ENCODE measurements at places on chromosomes 16 and 17. TPM values are rescaled to one million over a fixed set of nuclear protein-coding genes. Genes with fewer than 3 reads are reported as not detected.

DNA sequence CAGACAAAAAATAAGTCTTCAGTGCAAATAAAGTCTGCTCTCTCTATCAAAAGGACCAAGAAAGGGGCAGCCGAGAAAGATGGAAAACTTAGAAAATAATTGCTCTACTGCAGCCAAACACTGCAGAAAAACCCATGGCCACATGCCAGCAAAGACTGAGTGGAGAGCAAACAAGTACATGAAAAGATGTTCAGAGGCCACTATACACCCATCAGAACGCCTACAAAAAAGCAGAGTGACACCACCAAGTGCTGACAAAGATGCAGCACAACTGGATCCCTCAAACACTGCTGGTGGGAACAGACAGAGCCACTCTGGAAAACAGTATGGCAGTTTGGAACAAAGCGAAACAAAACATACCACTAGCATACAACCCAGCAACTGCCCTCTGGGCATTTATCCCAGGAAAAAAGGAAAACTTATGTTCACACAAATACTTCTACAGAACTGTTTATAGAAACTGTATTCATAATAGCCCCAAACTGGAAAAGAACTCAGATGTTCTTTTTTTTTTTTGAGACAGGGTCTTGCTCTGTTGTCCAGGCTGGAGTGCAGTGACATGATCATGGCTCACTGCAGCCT lies 36.7 kb downstream of the KIAA0753 start:
- no peak for DNase-seq

DNA sequence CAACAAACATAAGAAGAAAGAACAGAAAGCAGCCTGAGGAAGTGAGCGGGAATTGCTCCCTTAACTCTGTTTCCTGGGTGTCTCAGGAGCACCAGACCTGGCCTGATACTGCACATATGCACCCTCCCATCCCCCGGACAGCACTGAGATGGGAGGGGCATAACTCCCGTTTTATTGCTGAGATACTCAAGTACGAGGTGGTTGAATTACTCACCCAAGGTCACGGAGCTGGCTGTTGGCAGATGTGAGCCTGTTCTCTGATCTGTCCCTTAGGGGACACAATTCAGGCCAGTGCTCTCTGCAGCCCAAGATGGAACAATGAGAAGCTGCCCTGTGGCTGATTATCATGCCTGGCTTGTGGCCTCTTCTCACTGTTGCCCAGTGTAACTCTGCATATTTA lies 9.1 kb upstream of the MED9 start:
- DNase-seq, result no peak

GRCh38 chr16:81738783-81739496 lies 40.2 kb upstream of the PLCG2 start:
- peak; percentile 98 for DNase-seq

The CACNG1 gene
- not detected for total RNA-seq

DNA sequence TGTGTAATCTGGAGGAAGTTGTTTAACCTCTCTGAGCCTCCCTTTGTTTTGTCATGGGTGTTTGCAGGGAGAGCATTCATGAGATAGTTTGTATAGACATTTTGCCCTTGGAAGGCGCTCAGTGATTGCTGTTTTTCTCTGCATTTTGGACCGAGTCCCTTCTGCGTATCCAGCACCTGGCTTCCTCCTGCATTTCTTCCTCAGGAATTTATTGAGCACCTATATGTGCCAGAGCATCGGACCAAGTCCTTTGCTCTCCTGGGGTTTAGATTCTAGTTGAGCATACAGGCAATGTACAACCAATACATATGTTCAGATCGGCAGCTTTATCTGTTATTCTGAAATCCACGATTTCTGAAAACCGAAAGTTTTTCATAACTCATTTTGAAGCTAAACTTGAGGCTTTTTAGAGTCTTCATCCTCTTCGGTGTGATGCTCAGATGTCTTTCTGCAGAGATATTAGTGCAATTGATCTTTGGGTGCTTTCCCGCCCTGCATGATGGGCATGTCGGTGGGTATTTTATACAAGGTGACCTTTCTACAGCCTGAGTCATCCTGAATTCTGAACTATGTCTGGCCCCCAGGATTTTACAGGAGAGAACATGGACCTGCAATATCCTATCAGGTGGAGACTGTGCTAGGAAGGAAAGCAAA lies 4.1 kb downstream of the IL4R start:
- no peak for DNase-seq

The CSH1 gene
- not detected for total RNA-seq

DNA sequence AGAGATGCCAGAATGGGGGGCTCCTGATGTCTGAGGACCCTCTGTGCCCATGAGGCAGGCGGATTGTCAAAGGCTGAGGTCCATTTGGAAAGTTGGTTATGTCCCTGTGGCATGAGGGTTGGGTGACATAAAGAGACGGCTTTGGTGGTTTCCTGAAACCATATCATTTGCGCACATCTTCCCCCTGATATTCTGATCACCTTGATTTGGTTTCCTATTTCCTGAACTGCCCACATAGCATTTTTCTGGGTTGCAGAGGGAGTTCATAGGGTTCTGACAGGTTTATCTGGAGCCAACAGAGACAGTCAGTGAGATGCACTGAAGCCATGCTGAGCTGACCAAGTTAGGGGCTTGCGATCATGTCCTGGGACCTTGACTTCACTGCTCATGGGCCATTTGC lies 15.7 kb upstream of the RNF222 start:
- no peak for DNase-seq

GRCh38 chr16:89476811-89477261 lies 13.5 kb downstream of the ANKRD11 start:
- DNase-seq, result no peak

DNA sequence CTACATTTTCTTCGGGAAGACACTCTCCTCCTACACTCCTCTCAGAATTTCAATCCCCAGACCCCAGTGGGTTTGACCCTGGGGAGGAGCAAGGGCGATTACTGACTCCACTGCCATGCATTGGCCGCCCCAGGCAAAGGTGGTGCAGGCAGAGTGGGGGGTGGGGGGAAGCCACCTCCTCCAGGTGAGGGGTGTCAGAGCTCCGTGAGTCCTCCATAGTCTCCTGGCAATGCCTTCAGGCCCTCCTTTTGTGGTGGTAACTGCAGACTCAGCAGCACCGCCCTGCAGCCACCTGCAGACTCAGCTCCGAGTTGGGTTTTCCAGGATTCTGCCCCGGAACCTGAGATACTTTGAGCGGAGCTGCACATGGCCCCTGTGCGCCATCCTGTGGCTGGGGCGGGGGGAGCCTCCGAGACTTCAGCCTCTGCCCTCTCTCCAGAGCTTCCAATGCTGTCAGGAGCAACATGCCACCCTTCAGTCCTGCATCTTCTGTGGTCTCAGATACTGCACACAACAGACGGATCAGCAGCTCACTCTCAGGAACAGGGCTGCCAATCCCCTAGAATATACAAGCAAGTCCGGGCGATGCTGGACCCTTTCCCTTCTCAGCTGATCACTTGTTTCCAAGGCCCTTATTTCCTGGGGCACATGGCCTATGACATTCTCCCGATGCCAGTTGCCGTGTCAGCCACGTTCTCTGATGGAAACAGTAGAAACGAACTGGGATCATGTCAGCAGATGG lies 2.4 kb upstream of the SLC47A2 start:
- DNase-seq, result no peak

GRCh38 chr17:10871914-10872313 lies 34.0 kb upstream of the PIRT start:
- no peak for DNase-seq

DNA sequence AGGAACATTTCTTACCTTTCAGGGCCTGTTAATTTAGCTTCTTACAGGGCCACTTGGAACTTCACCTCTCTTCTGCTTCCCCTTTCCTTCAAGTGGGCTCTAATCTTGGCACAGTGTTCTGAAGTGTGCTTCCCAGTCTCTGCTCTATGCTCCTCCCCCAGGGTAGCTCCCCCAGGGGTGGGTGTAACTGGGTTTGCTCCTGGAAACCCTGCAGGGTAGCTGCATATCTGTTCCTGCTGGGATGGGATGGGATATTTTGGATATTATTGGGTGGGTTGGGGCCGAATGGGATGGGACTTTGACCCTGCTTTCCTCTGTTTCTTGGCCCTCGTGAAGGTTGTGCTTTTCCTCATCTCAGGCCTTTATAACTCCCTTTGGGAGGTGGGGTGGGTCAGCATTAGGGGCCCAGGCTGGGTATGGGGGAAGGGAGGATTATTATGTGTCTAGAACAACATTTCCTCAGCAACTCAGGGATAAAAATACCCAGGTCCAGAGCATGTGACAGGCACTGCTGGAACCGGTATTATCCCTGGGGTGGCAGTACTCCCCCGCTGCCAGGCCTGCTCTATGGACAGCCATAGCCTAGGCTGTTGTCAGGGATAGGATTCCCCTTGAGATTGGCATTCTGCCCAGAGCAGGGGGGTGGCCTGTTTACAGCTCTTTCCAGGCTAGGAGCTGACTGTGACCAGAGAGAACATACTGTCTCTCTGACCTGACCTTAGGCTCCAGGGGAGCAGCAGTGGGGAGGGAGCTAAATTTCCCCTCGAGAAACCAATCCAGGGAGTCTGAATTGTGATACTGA lies 5.0 kb downstream of the NFE2L1 start:
- DNase-seq, result peak; percentile 78

DNA sequence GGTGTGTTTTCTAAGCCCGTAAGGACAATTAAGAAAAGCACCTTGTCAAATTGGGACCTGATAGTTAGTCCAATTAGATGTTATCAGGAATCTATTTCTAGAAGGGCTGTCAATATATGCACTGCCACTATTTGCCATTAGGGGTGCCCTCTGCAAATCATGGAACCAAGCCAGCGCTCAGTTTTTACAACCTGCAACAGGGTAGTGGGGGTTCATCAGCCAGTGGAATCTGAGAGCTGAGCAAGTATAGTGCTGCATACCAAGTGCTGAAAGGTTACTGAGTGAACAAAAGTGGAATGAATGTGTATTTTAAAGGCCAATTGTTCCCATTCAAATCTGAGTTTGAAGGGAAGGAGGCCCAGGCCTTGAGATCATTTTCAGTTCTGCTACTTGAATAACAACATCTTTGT lies 10.4 kb downstream of the PRR11 start:
- no peak for DNase-seq

The TMEM114 gene
- not detected for total RNA-seq

DNA sequence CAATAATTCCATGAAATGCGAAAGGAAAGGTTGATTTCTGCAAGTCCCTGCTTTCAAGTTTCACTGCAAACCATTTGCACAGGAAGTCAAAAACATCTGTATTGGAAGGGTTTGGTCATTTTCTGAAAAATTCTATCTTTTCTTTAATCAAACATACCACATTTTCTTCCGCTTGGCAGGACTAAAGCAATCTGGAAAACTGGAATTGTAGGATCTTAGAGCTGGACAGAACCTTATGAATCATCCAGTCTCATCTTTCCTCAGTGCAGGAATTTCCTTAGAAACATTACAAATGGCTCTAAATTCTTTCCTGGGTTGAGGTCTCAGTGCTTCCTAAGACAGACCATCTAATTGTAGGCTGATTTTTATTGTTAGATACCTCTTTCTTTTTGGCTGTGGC lies 111.5 kb upstream of the ELAC2 start:
- no peak for DNase-seq

The KRT40 gene
- not detected for total RNA-seq

- no peak for DNase-seq
Measured at GRCh38 chr16:28279006-28279405, 13.3 kb upstream of the SBK1 start.

The NFAT5 gene
- 60.9 TPM for total RNA-seq

The DNASE1 gene
- 47.2 TPM for total RNA-seq

- no peak for DNase-seq
Measured at GRCh38 chr17:46950997-46951621, 27.9 kb downstream of the RPRML start.

- no peak for DNase-seq
Measured at GRCh38 chr17:68320311-68320865, 29.1 kb downstream of the ARSG start.

GRCh38 chr17:45946841-45947256 lies 52.2 kb upstream of the STH start:
- no peak for DNase-seq

DNA sequence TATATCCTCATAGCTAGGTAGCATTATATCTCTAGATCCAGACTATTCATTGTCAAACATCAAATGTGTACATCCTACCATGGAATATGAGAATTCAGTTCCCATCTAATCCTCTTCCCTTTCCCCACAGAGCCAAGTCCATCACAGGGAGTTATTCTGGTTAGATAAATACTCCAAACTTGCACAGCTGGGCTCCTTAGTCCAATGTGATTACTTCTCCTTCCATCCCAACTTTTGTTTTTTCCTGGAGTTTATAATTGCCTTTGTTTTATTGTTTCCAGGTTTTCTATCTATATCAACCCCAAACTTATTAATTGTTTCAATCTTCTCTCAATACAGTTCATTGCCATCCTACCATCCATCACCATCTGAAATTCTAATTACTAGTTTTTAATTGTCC lies 59.9 kb downstream of the MYH11 start:
- no peak for DNase-seq

The OR2C1 gene
- total RNA-seq, result 0.33 TPM

The PRSS36 gene
- total RNA-seq, result 0.73 TPM

- no peak for DNase-seq
Measured at GRCh38 chr17:48179071-48179945, 71.7 kb downstream of the SNX11 start.

DNA sequence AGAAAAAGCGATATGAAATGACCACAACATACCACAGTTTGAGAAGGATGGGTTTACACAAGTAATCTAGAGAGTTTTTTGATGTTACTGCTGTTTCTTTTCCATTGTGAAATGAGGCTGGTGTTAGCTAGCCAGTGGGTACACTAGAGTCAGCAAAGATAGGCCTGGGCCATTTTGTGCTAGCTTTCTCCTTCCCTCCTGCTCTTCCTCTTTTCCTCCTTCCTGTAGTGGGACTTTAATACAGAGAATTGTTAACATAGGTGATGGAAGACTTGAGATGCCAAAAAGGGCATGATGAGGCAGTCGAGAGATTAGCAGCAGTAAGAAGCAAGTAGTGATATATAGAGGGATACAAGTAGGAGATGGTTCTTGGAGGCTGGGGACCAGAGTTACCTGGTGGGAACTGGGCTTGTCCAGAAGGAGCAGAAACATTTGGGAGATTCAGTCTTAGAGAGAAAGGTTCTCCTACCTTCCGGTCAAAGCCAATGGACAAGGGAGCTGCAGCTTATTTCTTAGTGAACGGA lies 7.7 kb downstream of the NSRP1 start:
- DNase-seq, result no peak

GRCh38 chr17:65977041-65977440 lies 214.9 kb downstream of the CEP112 start:
- DNase-seq, result no peak

The OR1E2 gene
- not detected for total RNA-seq

Data from spleen (tissue), 13 donors.